ENCODE measurements at places on chromosomes 5 and 9.

DNA sequence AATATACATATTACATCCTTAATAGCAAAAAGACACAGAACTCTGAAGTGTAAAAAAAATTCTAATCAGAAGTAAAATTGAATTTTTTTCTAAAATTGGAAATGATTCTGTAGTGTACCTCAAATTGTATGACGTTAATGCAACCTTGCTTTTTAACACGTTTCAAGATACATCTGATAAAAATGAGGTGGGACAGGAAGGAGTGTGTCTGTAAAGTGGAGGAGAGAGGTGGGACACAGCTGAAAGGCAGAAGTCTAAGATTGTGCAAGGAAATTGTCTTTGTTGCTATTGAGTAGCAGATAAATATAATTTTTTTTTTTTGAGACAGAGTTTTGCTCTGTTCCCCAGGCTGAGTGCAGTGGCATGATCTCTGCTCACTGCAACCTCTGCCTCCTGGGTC lies 15.7 kb upstream of the SNX30 start:
- no peak for DNase-seq

- DNase-seq = no peak
Measured at GRCh38 chr5:135102716-135103574, 68.9 kb upstream of the PITX1 start.

- DNase-seq = no peak
Measured at GRCh38 chr9:105258225-105258737, 13.8 kb downstream of the SLC44A1 start.

DNA sequence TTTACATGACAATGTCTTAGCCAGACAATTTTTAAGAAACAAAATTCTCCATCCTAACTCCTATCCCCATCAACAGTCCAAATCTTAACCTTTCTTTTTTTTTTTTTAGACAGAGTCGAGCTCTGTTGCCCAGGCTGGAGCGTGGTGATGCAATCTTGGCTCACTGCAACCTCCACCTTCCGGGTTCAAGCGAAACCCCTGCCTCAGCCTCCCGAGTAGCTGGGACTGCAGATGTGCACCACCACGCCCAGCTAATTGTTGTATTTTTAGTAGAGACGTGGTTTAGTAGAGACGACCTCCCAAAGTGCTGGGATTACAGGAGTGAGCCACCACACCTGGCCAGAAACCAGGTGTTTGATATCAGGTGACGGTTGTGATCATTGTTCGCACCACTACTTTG lies 10.2 kb downstream of the ABL1 start:
- DNase-seq = no peak

- DNase-seq = no peak
Measured at GRCh38 chr5:143217065-143217803, 186.3 kb downstream of the NR3C1 start.

- no peak for DNase-seq
Measured at GRCh38 chr9:130390390-130390789, 54.4 kb upstream of the ASS1 start.

DNA sequence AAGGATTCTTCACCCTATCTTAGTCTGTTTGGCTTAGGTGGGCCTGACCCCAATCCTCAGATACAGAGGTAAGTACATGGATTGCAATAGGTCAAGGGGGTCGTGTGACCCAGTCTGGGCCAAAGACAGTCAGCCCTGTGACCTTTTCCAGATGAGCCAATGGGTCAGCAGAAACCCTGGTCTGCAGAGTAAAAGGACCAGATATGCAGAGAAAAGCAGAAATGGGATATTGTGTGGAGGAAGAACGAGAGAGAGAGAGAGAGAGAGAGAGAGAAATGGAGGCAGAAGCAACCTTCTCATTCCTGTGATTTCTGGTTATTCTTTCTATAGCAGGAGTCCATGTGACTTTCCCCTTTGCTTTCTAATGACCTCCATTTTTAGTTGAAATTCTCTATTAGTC lies 40.4 kb upstream of the CRB2 start:
- no peak for DNase-seq

DNA sequence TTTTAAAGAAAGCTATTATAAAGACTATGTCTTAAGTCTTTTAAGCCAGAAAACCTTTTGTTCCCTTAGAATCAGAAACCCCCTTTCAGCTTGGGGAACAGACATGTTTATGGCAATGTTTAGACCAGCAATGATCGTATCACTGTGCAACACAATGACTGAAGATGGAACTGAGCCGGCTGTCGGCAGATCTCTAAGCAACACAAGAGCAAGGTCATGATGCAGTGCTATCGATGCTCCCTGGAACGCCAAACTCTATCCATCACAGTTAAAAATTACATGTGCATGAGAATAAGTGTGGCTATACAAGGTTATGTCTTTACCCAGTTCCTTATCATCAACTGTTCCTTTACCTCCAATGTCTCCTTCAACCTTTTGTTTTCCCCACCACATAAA lies 1.8 kb upstream of the RNF44 start:
- no peak for DNase-seq

DNA sequence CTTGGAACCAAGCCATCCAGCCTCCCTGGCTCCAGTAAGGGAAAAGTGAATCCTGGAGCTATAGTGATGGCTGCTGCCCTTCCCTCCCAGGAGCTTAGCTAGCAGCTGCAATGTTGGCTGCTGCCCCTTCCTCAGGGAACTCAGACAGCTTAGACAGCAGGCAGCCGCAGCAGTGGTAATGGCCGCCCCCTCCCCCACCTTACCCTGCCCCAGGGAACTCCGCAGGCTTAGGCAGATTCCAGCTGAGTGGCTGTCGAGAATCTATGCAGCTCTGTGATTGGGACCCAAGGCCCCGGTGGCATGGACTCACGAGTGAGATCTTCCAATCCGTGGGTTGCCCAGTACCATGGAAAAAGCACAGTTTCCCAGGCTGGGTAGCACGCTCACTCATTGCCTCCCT lies 378.6 kb downstream of the NNT start:
- DNase-seq = no peak

GRCh38 chr5:172768098-172768572 lies 2.9 kb downstream of the DUSP1 start:
- DNase-seq = no peak

- DNase-seq = no peak
Measured at GRCh38 chr5:135881244-135881643, 14.4 kb downstream of the IL9 start.

GRCh38 chr9:104386425-104387069 lies 117.5 kb upstream of the OR13F1 start:
- no peak for DNase-seq

DNA sequence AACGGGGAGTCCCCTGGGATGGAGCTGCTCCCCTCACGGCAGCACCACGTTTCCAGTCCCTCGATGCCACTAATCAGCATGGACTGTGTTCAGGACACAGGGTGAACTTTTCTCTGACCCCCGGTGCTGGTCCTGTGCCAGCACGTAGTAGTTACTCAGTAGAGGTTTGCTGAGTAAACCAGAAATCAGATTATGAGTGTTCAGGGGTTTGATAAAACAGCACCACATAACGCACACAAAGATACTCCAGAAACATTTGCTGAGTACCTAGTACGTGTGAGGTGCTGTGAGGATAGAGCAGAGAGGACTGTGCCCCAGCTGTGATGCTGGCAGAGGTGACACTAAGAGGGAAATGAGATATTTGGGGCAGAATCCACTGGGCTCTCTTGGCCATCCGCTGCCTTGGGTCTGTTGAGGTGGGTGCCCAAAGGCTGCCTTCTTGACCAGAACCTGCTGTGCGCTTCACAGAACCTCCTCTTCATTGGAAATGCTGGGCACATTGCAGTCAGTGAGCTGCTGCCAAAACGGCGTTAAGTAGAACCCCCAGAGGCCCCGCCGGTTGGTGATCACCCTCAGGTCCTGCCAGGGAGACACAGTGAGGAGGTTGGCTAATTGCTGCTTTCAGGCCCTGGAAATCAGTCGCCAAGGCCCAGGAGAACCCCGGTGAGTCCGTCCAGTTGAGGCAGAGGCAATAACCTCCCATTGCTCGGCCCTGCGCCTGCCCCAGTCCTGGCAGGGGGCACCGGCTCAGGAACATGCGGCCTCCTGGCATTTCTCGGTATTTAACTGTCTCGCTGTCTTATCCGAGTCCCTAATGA lies 49.4 kb downstream of the NEURL1B start:
- no peak for DNase-seq

DNA sequence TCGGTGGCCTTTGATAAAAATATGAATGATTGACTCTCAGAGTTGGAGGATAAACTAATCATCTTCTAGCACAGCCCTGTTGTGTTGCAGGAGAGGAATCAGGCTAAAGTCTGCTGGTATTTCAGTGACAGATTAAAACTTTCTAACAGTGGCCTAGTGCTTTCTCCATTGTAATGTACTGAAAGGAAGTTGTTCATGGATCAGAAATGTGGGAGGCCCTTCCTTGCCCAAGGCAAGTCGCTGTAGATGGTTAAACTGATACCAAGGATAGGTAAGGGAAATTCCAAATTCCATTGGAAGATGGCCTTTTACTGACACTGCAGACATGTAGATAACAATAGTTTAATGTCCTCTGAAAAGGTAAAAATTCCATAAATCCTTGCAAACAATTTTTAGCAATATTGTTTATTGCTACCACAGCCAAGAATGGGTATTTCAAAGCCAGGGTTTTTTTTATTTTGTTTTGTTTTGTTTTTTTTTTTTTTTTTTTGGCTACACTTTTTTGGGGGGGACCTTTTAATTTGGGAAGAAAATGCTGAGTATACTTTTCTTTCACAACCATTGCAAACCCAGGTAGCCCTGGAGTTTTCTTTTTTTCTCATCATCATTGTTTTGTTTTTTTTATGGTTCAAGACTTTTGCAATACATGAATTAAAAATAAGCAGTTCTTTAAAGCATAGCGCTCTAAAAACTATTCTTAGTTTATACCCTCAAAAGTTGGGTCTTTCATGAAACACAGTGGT lies 35.5 kb downstream of the WDR36 start:
- DNase-seq = no peak

All from activated effector memory CD4-positive, alpha-beta T cell treated with anti-CD3 and anti-CD28 coated beads, Interleukin-2, amount 50 U/mL, for 16 hours (primary cell).